ENCODE measurements at places on chromosomes 1 and 21.

GRCh38 chr1:2970311-2971071 is 50.8 kb upstream of the ACTRT2 start:
- no peak for DNase-seq

- no peak for DNase-seq
These were observed 1.8 kb downstream of the CALML6 start for GRCh38 chr1:1916851-1917251.

GRCh38 chr1:33949570-33949969 is 85.7 kb downstream of the HMGB4 start:
- DNase-seq = no peak

- peak; percentile 55 for DNase-seq
These were observed 28.9 kb upstream of the EFCAB14 start for GRCh38 chr1:46747683-46748288.

DNA sequence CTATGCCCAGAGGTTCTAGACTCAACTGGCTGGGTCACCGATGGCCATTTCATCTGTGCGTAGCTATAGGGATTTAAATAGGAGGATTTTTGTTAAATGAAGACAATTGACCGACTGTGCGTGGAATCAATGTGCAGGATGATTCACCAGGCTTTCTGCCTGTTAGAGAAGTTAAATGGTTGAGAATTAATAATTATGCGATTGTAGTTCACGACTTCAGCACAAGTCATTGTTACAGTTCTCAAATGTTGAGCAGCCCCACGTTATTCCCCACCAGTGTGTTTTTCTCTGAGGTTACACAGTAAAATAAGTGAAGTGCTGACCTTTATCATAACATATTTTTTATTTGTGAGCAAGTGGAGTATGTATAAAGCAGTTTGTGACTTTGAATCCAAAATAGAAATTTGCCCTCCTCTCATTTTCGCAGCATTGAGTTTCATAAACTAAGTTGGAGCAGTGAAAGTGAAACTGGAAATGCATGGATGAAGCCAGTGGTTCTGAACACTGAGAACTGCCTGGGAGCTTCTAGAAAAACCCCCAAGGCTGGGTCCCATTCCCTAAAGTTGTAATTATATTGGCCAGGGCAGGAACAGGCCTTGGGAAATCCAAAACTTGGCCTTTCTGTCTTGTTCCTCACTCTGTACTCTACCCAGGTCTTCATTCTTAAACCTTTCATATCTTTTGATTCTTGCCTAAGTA is 102.6 kb downstream of the GALNT2 start:
- peak; percentile 54 for DNase-seq

- no peak for DNase-seq
These were observed 90.8 kb upstream of the CCDC190 start for GRCh38 chr1:162951553-162952315.

GRCh38 chr1:44077421-44077820 is 41.2 kb upstream of the KLF17 start:
- DNase-seq = no peak

DNA sequence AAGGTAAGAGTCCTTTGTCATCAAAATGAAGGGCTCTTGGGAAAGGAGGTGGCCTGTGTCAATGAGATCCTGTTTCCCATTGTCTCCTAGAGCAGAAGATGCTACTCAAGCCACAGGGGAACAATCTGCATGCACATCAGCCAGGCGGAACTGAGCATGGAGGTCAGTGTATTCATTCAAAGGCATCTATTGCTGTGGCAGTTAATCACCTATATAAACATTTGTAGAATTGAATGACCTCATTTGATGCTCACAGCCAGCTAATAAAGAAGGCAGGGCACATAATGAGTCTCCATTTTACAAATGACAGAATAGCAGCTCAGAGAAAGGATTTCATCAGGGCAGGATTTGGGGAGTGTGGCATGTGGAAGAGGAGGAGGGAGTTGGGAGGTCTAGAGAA is 5.7 kb upstream of the FYB2 start:
- DNase-seq = no peak

DNA sequence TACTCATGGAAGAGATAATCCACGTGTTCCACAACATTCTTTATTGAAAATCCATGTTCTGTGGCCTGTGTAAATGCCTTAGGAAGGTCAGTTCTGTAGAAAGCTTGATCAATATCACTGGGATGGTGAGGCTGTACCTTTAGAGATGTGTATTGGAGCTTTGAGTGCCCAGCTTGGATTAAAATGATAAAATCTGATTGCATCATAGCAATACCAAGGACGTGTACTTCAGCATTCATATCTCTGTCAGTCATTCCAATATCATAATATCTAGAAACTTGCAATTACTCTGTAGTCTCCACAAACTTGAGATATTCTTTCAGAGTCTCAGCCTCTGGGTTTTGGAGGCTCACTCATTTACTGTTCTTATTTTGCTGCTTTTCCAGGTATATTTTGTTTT is 31.6 kb downstream of the IFI44 start:
- DNase-seq = no peak

DNA sequence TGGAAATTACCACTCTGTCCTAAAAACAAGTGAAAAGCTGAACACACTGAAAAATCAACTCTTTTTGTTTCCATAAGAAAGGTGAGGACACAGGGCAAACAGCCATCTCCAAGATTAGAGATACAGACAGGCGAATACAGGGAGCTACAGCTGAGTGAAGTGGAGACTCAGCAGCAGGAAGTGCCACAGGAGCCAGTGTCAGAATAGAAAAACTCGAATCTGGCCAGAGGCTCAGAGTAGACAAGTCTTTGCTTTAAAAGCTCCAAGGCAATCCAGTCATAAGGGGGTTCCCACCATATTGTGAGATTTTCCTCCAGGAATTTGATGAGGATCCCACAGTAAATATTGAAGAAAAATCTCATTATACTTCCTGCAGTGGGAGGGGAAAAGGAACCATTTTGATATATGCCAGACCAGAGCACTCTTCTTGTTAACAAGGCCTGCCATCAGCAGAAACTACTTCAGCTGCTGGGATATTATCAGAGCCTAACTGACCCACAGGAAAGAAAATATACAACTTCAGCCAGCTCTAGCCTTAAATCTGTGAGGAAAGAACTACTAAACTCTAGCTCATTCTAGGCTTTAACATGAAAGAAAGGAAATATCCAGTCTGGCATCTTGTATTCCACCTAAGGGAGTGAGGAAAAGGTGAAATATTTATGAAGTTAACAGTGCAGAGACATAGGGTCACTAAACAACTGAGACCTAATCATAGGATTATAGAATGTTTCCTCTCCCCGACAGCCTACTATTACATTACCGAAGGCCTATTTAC is 256.2 kb upstream of the OLFM3 start:
- no peak for DNase-seq

- DNase-seq = no peak
These were observed 1.4 kb downstream of the SFPQ start for GRCh38 chr1:35191429-35192055.

DNA sequence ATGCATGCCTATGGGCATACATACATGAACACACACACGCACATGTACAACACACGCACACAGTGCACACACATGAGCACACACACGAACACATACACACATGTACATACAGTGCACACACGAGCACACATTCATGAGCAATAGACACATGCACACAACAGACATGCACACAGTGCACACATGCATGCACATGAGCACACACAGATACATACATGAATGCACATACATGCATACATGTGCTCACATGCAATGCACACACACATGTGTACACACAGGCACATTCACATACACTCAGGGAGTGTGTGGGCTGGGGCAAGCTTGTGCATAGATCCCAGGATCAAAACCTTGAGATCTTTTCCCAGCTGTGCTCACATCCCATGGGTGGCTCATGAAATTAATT is 18.9 kb downstream of the CRYAA start:
- no peak for DNase-seq

GRCh38 chr1:66402194-66402593 is 131.8 kb upstream of the SGIP1 start:
- peak; percentile 65 for DNase-seq

DNA sequence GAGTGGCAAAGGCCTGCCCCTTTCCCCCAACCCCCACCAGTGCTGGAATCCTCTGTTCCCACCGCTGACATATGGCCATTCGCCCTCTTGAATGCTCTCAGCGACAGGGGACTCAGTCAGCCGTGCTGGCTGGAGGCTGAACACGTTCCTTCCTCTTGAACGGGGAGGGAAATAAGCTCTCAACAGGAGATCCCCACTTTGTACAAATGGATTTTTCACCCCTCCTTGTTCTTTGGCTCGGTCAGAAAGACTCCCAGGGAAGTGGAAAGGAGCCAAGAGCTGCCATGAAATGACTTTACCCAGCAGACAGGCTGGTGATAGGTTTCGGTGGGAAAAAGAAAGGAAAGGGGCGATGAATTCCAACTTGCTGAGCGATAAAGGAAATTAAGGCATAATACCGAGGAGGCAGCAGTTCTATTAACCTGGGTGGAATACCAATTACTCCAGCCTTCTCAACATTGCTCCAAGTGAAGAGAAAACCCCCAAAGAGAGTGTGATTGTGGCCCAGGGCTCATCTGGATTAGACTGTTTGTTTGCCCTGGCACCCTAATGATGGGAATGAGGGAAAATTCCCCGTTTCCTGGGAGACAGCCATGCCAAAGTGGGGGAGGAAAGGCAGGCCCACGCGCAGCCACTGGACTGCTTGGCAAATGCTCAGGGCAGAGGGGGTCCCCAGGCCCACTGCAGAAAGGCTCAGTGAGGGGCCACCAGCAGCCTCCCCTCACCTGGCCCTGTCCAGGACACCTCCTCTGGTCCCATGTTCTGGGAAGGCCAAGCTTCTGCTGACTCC is 23.9 kb downstream of the LRP8 start:
- DNase-seq = no peak

DNA sequence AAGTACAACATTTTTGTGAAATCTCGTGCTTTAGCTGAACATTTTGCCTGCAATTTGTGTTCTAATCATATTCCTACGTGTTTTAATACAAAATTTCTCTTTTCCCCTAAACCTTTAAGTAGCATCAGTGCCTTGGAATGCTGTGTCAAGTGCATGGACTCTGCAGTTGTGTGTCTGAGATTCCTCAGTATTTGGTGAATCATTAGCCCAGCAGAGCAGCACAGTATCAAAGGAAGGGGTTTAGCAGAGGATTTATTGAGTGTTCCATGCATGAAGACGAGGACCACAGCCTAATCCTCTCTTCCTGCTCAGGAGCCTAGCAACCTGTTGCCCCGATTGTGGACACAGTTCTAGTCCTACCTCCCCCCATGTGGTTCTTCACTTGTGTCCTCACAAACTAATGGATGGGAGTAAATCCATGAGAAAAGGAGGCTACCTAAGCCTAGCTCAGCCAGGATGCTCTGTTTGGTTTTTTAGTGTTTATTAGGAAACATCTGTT is 29.3 kb upstream of the PCP4 start:
- no peak for DNase-seq

DNA sequence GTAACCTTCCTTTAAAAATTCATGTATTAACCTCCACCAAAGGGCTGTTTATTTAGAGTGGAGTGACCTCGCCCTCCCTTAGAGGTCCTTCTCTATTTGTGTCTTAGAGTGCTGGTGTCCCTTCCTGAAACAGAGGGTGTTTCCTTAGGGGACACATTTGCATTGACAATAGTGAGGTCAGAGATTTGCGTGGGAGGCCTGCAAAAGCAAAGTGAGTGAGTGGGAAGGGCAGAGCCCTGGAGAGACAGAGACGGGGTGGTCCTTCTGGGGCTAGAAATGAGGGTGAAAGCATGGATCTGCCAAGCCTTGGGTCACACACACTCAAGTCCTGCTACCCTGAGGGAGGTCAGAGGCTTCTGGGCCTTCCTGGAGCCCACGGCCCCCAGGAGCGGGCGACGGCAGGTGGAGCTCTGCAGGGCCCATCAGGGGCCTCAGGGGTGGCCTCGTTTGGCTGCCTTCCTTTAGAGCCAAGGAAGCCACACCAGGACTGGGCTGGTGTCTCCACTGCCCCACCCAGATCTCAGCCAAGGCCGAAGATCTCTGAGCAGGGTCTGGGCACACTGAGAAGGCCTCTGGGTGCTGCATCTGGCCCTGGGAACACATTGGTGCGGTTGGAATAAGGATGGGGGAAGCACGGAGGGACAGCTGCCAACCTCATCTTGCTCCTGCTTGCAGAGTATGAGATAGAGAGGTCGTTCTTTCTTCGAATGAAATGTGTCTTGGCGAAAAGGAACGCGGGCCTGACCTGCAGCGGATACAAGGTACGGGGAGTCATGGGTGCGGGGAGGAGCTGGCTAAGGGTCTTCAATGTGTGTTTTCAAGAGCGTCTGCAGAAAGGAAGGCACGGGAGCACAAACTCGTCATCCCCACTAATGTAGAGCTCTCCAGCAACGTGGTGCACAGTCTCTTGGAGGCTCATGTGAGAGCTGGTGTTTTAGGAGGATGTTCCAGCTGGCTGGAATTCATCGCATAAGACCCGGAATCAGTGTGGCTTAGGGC is 23.8 kb downstream of the SIM2 start:
- DNase-seq = no peak

DNA sequence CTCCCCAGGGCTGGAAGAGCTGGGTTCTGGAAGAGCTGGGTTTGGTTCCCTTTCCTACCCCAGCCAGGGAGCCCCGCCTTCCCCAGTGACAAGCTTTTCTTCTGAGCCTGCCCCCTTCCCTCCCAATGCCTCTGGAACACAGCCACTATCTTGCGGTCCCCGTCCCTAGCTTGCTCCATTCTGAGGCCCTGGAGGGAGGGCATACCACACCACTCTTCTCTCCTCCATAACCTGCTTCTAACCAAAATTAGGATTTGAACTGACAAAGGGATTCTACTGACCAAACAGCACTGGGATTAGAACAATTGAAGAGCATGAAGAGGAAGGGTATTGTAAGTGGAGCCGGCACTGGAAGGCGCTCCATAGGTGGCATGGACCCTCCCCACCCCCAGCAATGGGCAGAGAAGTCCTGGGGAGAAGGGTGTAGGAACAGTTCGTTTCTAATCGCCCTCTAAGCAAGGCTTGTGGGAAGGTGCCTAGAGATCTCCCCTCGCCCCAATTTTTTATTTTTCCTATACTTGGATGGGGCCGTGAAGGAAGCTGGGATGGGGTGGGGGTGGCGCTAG is 690 bp downstream of the C1orf216 start:
- peak; percentile 70 for DNase-seq

- no peak for DNase-seq
These were observed 54.4 kb upstream of the AJAP1 start for GRCh38 chr1:4599951-4600481.

DNA sequence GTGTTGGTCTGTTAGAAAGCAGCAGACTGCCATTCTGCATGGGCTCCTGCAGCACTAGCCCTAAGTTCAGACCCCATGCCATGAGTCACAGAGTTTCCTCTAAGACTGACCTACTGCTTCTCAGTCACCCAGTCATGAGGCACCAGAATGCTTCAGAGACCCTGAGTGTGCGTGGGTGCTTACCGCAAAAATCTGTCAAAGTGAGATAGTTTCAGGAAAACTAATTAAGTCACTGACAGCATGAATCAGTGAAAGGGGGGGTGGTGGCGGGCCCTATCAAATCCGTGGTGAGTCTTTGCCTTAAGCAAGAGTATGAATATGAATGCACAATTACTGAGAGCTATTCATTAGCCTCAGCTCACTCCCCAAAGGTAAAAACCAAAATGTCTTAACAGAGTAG is 98.1 kb downstream of the KCTD3 start:
- peak; percentile 6 for DNase-seq

Data from fibroblast of villous mesenchyme (primary cell).